Putamen (tissue), 1 donor: ENCODE measurements at places on chromosomes 7 and 10.

DNA sequence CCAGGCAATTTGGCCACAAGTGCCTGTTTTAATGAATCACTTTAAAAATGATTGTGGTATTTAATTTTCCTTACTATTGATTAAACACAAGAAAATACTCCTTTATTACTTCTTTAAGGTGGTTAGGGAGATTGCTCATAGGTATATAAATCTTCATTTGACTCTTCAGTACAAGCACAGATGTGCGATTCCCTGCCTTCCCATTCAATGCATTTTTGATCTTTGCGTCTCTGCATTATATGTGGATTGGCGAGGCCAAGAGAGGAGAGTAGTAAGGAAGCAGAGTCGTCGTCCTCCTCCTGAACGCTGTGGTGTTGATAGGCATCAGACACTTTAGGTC lies 683.7 kb downstream of the LRMDA start:
- no peak for DNase-seq

- DNase-seq, result no peak
These were observed 12.6 kb upstream of the PRPS1L1 start for GRCh38 chr7:18040196-18040595.

DNA sequence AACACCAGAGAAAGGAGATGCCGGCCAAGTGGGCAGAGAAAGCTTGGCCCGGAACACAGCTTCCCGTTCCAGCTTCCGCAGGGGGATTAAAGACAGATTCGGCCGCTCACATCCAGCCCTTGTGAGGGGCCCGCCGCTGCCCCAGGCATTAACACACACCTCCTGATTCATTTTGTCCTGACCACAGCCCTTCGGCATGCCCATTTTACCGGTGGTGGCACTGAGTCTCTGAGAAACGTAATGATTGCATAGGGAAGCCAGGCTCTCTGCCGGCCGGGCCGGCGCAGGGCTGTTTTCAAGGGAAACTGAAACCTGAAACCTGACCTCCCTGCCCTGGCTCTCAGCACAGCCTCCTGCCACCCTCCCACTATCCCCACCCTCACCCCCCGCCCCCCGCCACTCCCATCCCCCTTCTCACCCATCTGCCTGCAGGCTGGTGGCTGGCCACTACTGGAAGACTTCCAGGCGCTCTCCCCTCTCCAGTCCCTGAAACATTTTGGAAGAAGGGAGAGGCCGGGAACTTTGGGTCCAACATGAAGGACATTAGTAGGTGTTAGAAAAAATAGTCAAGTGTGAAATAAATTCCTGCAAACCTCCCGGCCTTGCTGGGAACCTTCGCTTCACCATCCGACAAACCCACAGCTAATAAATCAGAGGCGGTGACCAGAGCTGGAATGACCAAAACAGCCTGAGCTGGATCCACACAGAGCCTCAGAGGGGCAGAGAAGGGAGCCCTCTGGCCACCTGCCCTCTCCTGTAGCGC lies 83.5 kb upstream of the CUX1 start:
- DNase-seq, result peak; percentile 11

DNA sequence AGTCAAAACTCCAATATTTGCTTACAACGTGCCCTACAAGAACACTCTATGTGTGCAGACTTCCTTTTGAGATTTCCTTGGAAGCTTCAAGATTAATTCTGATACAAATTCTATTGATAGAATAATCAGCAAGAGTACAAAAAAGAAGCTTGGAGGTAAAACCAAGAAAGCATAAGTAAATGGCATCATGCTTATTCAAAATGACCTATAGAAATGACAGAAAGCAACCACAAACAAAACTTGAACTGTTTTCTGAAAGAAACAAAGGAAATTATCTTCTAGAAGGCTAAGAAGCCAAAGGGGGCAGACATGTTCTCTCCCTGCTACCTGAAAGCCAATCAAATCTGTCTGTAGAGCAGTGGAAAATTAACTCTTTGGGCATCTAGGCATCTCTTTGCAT lies 73.0 kb downstream of the CTNNA3 start:
- no peak for DNase-seq

- DNase-seq, result no peak
These were observed 109.9 kb downstream of the SORCS1 start for GRCh38 chr10:107054469-107055156.
